T-helper 17 cell (primary cell): ENCODE measurements at places on chromosomes 7 and 10. TPM values are rescaled to one million over a fixed set of nuclear protein-coding genes. Genes with fewer than 3 reads are reported as not detected.

DNA sequence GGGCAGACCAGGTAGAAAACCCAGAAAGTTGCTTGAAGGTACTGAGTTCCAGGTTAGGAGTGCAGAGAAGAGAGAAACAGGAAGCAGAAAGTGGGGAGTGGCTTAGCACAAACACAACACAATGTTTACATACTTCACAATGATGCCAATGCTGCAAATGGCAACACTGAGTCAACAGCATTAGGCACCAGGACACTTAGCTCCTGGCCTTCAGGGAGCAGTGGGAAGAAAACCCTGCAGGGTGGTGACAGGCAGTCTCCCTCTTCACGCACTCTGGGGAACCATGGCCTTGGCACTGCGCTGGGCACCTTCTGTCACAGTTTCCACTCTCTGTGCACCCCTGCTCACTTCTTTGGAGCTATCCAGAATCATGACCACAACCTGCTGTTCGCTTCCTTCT lies 7.3 kb downstream of the ICA1 start:
- DNase-seq: no peak

DNA sequence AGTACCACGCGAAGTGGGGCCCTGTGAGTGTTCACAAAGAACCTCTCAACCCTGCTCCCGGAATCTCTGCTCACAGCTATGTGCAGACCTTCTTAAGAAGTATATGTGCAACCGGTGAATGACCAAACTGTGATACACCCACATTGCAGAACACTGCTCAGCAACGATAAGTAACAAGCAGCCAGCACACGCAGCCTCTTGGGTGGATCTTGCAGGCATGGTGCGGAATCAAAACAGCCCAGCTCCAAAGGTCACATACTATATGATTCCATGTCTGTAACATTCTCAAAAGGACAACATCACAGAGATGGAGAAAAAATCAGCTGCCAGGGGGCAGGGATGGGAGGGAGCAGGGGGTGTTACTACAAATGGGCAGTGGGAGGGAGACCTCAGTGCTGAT lies 101.6 kb downstream of the DLG5 start:
- no peak for DNase-seq

DNA sequence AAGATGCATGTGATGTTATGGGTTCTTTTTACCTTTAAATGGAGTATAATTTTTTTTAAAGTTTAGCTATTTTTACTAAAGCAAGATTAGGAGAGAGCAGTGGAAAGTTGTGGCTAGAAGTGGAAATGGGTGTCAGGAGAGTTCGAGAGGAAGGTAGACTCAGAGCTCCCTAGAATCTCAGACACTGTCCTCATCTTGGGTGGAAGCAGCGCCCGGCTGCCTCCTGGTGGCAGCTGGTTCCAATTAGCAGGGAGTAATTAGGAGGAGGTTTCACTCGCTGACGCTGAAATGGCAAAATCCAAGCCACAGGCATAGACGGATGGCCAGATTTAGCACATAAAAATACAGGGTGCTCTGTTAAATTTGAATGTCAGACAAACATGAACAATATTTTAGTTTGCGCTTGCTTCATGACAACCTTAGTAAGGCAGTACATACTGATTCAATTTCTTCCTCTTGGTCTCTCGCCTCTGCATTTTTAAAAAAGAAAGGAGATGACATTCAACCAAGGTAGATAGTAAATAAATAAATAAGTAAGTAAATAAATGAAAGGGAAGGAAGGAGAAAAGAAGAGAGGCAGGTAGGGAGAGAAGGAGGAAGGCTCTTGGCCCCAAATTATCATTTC lies 58.5 kb downstream of the LGI1 start:
- no peak for DNase-seq

DNA sequence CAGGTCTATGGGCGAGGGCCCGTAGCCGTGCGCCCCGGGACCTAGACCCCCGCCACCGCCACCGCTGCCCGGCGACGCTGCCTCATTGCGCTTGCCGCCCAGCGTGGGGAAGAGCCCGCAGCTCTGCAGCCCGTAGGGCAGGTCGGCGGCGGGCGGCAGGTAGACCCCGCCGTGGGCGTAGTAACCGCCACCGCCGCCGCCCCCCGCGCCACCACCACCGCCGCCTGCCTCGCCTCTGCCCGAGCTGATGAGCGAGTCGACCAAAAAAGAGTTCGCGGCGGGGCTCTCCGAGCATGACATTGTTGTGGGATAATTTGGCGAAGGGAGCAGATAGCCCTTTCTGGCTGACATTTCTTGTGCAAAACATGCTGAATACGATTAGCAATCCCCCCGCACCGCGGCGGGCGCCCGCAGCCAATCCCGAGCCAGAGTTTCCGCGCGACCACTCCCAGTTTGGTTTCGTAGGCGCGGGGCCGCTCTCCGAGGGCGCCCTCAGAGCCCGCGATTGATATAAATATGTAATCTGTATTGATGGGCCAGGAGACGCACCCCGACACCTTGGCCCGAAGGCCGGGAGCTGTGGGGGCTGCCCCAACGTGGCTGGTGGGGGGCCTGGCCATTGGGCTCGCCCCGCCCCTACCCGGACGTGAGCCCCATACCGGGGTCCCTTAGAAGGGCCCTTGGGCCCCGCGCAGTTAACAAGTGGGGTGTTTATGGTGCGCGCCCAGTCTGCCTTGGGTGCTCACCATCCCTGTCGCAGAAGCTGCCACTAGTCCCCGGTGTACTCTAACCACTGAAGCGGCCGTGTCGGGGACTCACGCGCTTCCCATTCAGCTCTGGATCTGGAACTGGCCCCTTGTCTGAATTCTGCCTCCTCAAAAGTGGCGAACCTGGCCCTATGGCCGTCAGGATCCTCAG lies at the start of gene HOXA10:
Gene HOXA10 (minus strand): TSS at position 365 of the 918 bp plus-strand sequence. CDS start 14 bp downstream, at position 351.
- DNase-seq: no peak

DNA sequence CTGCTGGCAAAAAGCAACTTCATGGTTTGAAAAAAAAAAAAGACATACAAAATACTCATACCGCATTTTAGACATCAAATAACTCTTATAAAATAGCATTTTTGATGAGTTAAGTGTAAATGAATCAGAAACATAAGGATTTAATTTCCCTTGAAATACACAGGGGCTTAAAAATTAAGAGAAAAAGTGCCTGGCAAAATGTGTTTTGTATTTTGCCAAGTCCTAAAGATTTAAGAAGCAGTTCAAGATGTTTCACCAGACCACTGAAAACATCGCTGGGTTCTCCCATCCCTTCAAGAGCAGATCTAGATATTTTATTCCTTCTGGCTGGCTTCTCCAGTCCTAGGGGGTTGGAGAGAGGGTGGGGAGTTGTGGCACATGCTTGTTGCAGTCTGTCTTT lies 396.4 kb downstream of the INHBA start:
- no peak for DNase-seq

DNA sequence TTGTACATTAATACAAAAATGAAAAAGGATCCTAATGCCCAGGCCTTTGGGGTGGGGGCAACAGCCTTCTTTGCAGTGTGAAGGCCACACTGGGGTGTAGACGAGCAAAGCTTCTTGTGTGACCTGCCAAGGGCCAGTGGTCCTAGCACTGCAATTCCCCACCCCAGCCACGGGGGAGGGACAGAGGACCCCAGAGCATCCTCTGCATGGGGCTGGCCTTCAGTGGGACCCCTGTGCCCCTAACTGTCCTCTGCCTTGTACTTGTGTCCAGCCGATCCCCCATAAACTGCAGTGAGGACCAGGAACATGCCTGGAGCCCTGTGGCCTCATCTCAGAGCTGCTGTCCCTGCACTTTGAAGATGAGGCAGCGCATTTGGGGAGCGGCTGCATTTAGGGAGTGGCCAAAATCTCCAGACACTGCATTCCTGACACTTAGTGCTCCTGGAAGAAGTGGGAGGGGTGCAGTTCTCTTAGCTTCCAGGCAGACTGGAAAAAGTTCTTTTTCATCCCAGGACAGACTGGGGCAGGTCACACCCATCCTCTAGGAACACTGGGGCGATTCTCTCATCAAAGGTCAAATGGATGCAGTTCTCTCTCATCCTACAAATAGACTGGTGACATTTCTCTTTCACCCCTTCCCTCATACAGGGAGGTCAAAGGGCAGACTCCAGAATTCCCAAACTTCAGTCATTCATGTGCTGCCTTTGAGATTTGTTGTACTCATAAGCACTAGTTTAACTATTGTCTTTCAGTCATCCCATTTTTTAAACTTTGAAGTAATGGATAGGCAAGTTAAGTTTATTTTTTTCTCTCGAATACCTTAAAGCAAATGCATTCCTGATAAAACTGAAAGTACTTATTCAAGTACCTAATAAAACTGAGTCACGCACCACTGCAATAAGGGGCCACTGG lies 922 bp upstream of the MYO1G start:
- DNase-seq: no peak

- no peak for DNase-seq
Observed at GRCh38 chr7:1716263-1717094, 46.4 kb downstream of the ELFN1 start.

- peak; percentile 17 for DNase-seq
Observed at GRCh38 chr10:93482145-93482834, at the start of gene MYOF. Gene MYOF (minus strand): TSS chr10:93482334. CDS start chr10:93482194, 140 bp downstream.

The MORN4 gene
- 1.2 TPM for total RNA-seq

The RSPH10B gene
- not detected for total RNA-seq

The ABCC2 gene
- total RNA-seq: 3.2 TPM

The SFXN3 gene
- 40.8 TPM for total RNA-seq

The NDUFB2 gene
- total RNA-seq: 92.5 TPM
